Stimulated activated CD4-positive, alpha-beta T cell treated with anti-CD3 and anti-CD28 coated beads, Interleukin-1b, Interleukin-23, amount 100 ng/mL, for 1 hour (primary cell): ENCODE measurements at places on chromosomes 12 and 14.

- DNase-seq, result no peak
Observed at GRCh38 chr12:11555743-11556625, 93.5 kb upstream of the ETV6 start.

DNA sequence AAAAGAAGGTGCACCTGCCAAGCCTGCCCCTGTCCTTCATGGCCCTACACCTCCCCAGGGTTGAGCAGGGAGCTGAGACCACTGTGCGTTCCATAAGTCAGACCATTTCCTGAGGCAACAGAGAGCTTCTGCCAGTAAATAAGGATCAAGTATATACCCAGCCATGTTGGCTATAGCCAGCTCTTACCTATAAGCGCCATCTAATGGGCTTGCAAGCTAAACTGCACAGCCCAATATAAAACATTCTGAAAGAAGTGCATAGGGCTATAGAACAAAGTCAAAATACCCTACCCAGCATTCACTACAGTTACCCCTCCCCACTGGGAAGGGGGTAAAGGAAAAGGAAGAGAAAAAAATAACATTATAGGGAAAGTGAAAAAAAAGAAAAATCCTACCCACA, 59.3 kb upstream of the SCAF11 start:
- DNase-seq, result no peak

GRCh38 chr14:69298131-69299071, 38.4 kb downstream of the GALNT16 start:
- DNase-seq, result no peak

- DNase-seq, result no peak
Observed at GRCh38 chr12:114682106-114682784, 1.7 kb downstream of the TBX3 start.

DNA sequence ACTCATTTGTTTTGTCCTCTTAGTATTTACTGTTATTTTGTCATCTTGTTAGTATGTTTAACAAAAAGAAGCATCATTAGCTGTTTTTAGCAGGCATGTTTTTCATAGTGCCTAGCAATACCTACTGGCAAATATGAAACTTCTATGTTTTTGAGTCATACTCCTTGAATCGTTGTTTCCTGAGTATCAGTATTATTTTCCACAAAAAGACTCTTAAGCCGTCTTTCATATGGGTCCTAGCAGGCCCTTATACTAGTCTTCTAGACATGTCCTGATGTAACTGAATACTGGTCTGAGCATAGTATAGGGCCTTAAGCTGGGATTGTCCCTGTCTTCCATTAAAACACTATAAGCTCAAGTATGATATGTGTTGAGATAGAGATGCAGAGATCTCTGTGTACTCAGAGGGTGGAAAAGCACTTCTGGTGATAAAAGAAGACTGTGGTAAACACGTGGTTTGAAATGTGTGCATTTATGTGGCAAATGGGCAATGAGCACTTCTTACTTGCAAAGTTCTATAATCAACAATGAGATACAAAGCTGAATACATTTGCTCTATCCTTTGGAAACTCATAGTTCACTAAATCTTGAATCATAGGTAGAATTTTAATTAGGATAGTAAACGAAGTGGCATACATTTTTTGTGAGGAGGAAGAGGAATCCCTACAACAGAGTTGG, 348.8 kb downstream of the PDZRN4 start:
- no peak for DNase-seq

GRCh38 chr12:91918431-91918830, 227.2 kb downstream of the BTG1 start:
- DNase-seq, result no peak

DNA sequence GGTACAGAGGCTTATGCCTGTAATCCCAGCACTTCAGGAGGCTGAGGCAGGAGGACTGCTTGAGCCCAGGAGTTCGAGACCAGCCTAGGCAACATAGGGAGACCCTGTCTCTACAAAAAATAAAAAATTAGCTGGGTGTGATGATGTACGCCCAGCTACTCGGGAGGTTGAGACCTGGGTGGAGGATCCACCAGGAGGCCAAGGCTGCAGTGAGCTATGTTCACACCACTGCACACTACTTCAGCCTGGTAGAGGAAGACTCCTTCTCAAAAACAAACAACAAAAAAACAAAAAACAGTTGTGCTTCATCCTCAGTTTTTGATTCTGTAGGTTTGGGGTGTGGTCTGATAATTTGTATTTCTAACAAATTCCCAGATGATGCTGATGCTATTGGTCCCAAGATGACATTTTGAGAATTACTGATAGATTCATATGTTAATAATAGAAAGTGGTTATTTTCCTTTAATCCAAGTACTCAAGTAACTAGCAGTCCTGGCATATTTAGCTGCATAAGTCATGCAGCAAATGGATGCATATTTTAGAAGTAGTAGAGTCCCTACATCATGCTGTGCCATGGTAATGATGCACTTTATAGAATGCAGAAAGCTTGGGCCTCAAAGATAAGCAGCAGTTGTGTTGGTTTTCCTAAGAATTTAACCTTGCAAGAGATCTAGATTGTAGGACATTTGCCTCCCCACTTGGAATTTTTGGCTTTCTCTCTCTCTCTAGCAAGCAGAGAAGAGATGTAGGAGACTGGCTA, 76.1 kb upstream of the PAWR start:
- DNase-seq, result no peak

- DNase-seq, result no peak
Observed at GRCh38 chr12:46629331-46630229, 196.2 kb downstream of the SLC38A4 start.

DNA sequence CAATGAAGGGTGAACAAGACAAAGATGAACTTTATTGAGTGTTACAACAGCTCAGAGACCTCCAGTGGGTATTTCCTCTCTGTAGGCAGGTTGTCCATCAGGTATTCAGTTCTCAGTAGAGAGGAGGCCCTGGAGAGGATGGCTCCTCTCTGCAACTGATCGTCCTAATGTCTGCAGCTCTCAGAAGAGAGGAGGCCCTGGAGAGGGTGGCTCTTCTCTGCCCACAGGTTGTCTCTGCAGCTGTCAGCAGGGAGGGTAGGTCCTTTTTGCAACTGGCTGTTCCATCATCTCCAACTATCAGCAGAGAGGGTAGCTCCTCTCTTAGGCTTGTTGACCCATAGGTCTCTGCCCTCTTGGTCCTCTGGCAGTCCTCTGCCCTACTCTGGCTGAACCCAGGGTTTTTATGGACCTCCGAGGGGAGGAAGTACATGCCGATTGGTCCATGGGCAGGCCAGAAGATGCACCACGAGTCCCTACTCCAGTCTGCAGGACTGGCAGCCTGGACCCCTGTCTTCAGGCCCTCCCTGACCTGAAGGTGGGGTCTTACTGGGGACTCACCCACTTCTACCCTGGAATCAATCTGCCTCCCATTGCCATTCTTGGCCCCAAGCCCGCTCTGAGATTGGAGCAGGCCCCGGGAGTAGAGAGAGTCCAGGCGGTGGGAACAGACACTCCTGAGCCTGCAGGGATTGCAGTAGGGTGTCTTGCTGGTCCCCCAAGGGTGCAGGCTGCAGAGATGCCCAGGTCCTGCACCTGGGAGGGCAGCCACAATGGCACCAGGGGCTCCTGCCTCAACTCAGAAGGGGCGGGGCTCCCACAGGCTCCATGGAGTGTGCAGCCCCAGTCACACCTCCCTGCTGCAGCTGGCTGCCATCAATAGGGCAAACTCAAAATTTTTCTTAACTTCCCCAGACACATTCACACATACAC, 2.3 kb downstream of the TMEM116 start:
- no peak for DNase-seq

GRCh38 chr14:74141703-74142102, 56.9 kb downstream of the LIN52 start:
- no peak for DNase-seq

DNA sequence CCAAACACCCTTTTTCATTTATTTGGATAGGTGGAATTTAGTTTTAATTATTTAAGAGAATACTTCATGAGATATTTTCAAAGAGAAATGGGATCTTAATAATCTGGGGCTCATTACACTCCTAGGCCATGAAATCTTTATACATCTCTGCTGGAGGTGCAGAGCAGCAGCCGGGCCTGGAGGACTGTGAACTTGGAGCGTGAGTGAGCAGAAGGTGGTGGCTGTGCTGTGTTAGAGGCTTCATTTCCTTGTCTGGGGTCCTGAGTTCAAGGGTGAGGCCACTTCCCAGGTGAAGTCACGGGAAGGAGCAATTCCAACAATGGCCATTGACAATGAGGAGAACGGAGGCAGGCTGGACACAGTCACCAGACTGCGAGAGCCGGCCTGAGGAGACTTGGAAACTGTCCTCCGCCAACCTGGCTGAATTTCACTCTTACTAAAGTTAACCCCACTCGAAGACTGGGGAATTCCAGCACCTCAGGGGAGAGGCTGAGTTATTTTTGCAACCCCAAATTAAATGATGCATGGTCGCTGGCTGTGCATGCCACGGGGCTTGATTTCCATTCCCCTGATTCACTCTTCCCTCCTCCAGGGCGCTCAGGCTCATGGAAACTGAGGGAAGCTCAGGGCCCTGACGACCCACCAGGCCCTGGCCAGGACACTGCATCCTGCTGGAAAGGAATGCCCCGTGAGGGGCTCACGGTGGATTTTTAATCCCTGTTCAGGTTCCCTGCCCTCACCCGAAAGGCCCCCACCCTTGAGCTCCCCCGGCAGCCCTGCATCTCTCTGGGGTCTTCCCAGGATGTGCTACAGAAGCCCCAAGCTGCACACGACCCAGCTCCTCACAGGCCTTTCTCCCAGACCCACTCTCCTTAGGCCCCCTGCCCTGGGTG, 22.6 kb upstream of the TRAF3 start:
- no peak for DNase-seq

DNA sequence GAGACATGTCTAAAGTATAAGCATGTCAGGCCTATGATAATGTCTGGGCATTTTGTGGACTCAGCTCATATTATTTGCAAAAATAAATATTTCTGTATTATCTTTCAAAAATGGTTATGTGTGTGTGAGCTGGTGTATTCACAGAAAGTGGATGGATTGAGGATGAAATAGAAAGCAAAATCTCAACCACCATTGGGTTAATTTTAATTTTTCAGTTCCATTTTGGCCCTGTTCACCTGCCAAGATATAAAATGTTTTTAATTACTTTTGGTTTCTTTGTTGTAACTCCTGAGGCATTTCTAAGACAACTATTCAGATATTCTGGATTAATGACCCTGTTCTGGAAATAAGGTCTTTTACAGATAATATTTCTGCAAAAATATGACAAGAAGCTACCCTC, 232.7 kb upstream of the PPFIA2 start:
- DNase-seq, result no peak

DNA sequence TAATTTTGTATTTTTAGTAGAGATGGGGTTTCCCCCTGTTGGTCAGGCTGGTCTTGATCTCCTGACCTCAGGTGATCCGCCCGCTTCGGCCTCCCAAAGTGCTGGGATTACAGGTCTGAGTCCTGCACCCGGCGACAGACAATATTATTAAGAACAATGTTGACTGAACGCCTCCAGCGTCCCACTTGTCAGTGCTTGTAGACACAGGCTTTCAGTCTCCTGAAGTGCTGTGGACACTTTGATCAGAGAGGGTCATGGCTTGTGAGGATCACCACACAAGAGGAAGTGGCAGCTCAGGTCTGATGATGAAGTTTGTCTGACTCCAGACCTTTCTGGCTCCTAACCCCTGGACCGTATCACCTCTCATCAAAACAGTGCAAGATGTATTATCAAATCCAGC, 114.6 kb downstream of the CHST11 start:
- DNase-seq, result no peak

DNA sequence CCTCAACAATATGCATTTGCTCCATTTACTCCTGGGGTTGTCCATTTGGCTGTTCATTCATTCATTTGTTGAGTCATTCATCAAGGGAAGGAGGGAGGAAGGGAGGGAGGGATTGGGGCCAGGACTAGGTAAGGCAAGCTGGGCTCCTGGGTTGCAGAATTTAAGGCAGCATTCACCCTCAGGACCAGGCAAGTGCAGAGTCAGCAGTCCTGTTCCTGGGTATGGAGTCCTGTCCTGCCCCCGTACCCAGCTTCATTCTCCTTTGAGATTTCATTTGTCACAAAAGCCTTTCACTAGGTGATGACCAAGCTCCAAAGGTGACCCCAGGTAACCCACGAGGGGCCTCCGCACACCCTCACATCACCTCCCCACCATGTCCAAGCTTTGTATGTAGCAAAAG, 178.1 kb downstream of the CHST11 start:
- no peak for DNase-seq

DNA sequence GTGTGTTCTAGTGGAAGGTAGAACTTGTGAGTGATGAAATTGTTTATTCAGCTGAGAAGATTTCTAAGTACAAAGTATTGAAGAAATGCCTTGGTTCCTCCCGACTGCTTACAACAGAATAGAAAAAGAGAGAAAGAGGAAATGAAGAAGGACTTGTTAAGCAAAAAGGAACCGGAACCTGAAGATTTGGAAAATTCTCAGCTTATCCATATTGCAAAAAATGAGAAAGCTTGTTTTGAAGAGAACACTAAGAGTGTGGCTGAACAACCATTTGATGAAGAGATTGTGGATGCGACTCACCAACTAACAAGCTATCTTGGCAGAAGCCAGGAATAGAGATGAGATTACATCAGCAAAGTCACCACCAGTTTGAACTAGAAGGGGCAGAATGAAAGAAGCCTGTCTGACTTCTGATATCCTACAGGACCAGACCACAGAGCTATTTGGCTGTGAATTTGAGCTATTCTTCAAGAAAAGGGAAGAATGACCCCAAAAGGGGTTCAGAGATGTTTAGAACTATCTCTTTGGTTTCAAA, 15.1 kb downstream of the NDUFA9 start:
- no peak for DNase-seq

GRCh38 chr12:114368685-114369452, 37.1 kb downstream of the TBX5 start:
- no peak for DNase-seq

GRCh38 chr12:2844786-2845185, 10.0 kb upstream of the NRIP2 start:
- DNase-seq, result no peak

DNA sequence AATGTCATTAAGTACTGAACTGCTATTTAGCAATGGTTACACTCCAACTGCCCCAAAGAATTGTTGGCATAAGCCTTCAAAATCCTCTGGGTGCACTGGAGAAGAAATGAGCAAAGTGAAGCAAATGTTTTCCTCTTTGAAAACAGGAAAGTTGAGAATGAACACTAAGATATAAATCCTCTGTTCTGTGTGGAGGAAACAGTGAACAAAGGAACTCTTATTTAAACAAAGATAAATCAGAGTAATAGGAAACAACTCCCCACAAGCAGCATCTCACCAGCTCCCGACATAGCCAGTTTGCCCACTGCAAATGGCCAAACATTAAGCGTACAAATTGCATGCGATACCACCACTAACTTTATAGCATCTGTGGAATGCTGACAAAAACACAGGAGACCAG, 54.0 kb downstream of the BCAT1 start:
- DNase-seq, result no peak

- no peak for DNase-seq
Observed at GRCh38 chr12:99137124-99137855, 492.2 kb downstream of the APAF1 start.
